ENCODE measurements at places on chromosomes 4 and X.

DNA sequence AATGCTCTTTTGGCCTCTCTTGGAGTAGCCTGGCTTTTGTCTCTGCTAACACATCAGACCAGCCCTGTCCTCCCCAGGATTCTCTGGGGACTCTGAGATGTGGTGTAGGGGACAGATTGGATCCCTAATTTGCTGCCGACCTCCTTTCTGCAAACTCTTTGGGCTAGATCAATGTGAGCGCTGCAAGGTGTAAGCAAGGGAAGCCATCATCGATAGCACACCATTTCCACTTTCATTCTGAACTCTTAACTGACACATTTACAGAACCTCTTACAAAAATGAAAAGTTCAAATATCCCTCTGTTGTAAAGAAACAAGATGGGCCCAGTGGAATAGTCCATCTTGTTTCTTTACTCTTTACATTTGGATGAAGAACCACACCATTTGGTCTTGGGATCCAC is 46.6 kb downstream of the PGRMC2 start:
- DNase-seq, result no peak

DNA sequence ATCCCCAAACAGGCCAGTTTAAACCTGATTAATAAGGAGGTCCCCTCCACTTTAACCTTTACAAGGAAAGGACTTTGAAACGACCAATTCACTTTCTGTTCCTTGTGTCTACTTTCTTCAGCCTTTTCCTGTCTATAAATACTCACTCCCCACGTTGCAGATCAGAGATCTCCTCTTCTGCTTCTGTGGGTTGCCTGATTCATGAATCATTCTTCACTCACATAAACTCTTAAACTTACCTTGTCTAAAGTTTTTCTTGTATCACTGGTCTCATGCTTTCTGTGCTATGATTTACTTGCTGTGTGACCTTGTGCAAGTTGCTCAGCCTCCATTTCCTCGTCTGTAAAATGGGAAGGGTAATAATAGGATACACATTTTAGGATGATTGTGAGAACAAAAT is 236.1 kb downstream of the QDPR start:
- no peak for DNase-seq

GRCh38 chrX:56397636-56398035 is 165.5 kb downstream of the KLF8 start:
- DNase-seq, result no peak

GRCh38 chrX:50613846-50614245 is 143.2 kb upstream of the DGKK start:
- no peak for DNase-seq

GRCh38 chr4:98908703-98909262 is 20.1 kb downstream of the EIF4E start:
- DNase-seq, result peak; percentile 31

- DNase-seq, result no peak
Observed at GRCh38 chr4:171049380-171049779, 763.8 kb upstream of the GALNTL6 start.

- DNase-seq, result no peak
Observed at GRCh38 chr4:140286456-140286855, 87.0 kb upstream of the SCOC start.

DNA sequence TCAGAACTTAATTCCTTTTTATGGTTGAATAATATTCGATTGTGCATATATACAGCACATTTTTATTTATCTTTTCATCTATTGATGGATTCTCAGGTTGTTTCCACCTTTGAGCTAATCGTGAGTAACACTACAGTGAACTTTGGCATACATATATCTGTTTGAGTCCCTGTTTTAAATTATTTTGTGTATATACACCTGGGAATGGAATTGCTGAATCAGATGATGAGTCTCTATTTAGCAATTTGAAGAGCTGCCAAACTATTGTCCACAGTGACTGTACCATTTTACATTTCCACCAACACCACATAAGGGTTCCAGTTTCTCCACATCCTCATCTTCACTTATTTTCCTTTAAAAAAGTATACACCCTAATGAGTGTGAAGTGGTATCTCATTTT is 166.2 kb upstream of the FGF13 start:
- DNase-seq, result no peak

- DNase-seq, result no peak
Observed at GRCh38 chrX:136112778-136113177, 34.6 kb upstream of the FHL1 start.

DNA sequence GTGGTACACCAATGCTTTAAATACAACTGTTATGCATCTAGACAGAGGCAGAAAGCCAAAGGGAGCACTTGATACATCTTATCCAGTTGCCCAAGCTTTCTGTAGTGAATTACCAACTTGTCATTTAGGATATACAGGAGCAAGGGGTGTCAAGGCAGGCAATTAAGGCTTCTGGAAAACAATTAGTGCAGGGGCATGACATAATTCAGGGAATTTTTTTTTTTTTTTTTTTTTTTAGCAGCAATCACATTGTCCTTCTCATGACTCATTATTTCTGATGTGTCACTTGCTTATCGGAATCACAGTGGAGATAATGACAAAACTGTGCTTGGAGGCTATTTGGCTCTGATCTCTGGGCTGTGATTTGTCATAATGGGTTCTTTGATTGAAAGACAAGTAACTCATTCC is 259.5 kb downstream of the ARHGAP24 start:
- no peak for DNase-seq

- DNase-seq, result no peak
Observed at GRCh38 chr4:39480902-39481695, 22.2 kb downstream of the LIAS start.

DNA sequence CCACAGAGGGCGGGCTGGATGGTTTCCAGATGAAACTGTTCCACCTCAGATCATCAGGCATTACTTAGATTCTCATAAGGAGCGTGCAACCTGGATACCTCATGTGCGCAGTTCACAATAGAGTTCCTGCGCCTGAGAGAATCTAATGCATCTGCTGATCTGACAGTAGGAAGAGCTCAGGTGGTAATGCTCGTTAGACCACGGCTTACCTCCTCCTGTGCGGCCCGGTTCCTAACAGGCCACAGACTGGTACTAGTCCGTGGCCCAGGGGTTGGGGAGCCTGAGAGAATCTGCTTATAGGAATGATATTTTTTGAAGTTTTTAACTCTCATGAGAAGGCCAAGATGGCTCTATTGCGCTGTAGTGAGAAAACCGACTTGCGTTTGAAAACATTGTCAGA is 5.4 kb downstream of the NCAPG start:
- no peak for DNase-seq

GRCh38 chrX:74280759-74281158 is 23.2 kb upstream of the ZCCHC13 start:
- DNase-seq, result no peak

DNA sequence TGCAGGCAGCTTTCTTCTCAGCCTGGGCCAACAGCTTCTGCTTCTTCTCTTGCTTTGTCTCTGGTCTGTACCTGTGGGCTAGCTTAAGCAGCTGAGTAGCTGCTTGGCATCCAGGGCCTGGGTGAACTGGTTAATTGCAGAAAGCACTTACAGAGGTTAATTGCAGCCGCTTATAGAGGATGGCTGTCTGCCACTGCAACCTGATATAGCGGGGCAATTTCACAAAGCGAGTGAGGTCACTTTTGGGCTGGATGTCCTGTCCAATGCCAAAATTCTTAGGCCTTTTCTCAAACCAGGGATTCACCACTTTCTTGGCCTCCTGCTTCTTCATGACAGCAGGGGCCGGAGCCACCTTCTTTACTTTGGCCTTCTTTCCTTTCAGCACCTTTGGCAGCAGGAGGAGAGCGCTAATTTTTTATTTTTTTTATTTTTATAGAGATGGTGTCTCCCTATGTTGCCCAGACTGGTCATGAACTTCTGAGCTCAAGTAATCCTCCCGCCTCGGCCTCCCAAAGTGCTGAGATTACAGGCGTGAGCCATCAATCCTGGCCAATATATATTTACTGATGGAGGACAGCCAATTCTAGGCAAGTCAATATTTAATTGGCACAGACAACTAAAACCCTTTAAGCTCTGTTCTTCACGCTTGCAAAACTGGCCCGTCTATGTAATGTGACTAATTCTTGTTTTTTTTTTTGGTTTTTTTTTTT is 61.0 kb downstream of the ENOPH1 start:
- no peak for DNase-seq

DNA sequence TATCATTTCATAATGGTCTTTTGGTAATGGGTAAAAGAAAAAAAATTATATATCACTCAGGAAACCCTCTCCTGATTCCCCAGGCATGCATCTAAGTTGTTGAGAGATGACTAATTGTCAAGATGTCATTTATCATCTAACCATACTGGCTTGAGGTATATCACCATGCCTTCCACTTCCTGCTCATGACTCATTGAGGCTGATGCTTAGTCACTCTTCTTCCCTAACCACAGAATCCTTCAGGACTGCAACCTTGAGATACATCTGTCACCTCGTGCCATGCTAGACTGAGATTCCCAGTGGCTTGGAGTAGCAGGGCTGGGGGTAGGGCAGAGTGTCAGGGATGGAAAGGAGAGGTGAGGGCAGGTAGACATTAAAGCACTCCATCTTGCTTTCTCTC is 782.5 kb upstream of the INTU start:
- DNase-seq, result no peak

GRCh38 chr4:7333801-7334421 is 100.8 kb downstream of the PSAPL1 start:
- no peak for DNase-seq

GRCh38 chr4:145452447-145453162 is 29.0 kb upstream of the SMAD1 start:
- DNase-seq, result no peak

GRCh38 chr4:47419296-47419695 is 44.2 kb downstream of the COMMD8 start:
- no peak for DNase-seq

- DNase-seq, result no peak
Observed at GRCh38 chr4:92182736-92183407, 120.9 kb upstream of the GRID2 start.

DNA sequence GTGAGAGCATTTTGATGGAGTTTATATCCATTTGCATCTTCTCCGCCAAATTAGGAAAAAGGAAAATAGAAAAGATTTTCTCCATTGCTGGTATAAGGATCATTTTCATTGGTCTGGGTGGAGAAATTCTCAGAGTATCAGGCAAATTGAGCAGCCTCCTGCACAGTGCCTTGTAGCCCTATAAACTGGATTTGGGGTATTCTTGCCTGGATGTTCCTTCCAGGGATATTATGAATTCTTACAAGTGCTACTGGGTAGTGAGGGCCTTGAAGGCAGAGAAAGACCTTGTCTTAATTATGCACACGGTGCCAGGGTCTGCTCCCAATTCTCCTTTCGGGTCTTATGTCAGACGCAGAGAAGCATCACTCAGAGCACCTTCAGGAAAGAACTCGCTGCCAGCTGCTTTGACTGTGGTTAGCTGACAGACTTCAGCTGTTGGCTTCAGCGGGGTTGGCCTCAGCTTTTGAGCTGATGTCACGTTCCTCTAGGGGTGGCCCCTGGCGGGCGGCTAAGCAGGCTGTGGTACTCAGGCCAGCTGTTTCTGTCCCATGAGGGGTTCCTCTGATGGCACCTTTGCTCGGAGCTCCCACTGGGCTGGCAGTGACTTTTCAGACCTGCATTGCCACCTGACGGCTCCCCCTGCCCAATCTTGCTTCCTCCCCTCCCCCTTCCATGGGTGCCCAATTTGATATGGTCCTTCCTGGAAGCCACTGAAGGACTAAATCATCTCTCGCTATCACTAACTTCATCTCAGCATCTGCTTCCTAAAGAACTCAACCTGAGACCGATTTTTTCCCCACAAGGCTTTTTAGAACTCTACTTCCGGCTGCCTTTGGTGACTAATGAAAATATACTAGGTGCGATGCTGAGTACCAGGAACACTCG is 519.5 kb downstream of the BCOR start:
- DNase-seq, result no peak
